IMR-90 (cell line): ENCODE measurements at places on chromosomes 7 and 10.

- DNase-seq, result no peak
These were observed 9.4 kb downstream of the MPP7 start for GRCh38 chr10:28293236-28294168.

DNA sequence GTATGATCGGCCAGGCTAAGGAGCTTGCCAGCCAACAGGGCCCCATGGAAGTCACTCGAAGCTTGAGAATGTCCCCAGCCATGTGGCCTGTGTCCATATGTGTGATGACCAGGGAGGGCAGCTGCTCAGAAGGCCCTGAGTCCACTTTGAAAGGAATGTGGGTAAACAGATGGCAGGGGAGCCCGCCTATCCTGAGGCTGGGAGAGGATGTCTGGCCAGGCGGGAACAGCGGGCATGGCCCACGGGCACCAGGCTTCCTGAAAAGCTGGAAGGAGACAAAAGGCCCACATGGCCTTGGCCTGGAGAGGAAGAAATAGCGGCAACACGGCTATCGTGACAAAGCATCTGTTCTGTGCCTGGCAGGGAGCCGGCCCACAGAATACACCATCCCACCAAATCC is 137.9 kb upstream of the PPIF start:
- no peak for DNase-seq

DNA sequence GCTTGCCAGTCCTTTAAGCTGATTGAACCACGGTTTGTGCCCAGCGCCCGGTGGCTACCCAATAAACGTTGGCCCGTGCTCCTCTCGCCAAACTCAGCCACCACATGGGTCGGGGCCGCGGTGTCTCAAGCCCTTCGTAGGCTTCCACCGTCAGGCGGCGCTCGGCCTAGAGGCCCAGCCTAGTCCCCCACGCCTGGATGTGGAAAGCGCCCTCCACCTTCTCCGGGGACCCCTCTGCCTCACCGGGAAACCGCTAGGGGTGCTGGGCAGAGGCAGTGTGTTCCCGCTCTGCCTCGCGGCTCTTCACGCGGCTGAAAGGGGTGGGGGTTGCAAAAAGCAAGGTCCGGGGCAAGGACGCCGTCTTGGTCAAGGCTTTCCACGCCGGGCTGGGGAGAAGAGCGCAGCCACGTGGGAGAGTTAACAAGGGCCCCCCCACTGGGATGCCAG is 29.8 kb downstream of the LEP start:
- no peak for DNase-seq

GRCh38 chr7:69419934-69420333 is 178.3 kb upstream of the AUTS2 start:
- no peak for DNase-seq
